ENCODE measurements at places on chromosomes 13 and 19. TPM values are rescaled to one million over a fixed set of nuclear protein-coding genes. Genes with fewer than 3 reads are reported as not detected.
A peak's percentile ranks its signal among the peaks of the same experiment; 100 is the strongest.

- DNase-seq, result no peak
Observed at GRCh38 chr13:60303166-60303565, 93.9 kb upstream of the TDRD3 start.

DNA sequence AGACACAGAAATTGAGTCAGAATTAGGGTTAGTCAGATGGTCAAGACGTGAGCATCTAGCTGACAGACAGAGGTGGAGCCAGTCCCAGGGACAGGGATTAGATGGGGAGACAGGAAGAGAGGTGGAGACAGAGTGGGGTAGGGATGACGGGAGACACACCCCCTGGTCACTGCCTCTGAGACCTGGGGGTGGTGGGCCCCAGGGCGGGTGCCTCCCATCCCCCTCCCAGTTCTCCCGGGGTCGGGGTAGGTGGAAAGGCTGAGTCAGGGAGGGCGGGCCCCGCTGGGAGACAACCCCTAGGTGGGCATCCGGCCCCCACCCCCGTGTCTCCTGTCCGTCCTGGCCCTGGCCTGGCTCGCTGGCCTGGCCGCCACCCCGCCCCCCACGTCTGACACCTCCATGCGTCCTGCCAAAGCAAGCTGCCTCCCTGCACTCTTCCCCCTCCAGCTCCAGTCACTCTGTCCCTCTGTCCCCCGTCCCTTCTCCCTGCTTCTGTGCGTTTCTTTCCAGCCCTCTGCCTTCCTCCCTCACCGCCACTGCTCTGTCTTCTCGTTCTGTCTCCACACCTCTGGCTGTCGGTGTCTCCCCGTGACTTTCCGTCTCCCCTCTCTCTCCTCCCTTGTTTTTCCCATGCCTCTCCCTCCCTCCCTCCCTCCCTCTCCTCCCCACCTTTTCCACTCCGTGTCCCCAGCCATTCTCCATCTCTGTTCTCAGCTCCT lies 15.1 kb downstream of the CCDC97 start:
- DNase-seq, result no peak

GRCh38 chr13:23467932-23468278 lies 34.4 kb upstream of the SACS start:
- no peak for DNase-seq

- peak; percentile 32 for DNase-seq
Observed at GRCh38 chr13:49690133-49690994, 922 bp downstream of the EBPL start.

GRCh38 chr19:2387367-2388288 lies 27.6 kb downstream of the TMPRSS9 start:
- no peak for DNase-seq

- no peak for DNase-seq
Observed at GRCh38 chr13:55467476-55467875, 1673.2 kb upstream of the PRR20A start.

- no peak for DNase-seq
Observed at GRCh38 chr13:58950911-58951310, 1212.8 kb downstream of the DIAPH3 start.

DNA sequence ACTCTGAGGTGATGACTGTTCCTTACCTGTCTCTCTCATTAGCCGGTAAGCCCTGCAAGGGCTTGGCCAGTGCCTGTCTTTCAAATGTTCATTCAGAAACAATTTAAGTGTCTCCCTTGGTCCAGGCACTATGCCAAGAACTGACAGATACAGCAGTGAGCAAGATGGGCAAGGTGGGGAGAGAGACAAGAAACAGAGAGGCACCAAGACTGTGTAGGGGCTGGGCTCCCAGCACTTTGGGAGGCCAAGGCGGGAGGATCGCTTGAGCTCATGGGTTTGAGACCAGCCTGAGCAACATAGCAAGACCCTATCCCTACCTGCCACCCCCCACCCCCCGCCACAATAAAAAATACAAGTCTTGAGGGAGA lies 1.3 kb upstream of the CCNE1 start:
- peak; percentile 59 for DNase-seq

DNA sequence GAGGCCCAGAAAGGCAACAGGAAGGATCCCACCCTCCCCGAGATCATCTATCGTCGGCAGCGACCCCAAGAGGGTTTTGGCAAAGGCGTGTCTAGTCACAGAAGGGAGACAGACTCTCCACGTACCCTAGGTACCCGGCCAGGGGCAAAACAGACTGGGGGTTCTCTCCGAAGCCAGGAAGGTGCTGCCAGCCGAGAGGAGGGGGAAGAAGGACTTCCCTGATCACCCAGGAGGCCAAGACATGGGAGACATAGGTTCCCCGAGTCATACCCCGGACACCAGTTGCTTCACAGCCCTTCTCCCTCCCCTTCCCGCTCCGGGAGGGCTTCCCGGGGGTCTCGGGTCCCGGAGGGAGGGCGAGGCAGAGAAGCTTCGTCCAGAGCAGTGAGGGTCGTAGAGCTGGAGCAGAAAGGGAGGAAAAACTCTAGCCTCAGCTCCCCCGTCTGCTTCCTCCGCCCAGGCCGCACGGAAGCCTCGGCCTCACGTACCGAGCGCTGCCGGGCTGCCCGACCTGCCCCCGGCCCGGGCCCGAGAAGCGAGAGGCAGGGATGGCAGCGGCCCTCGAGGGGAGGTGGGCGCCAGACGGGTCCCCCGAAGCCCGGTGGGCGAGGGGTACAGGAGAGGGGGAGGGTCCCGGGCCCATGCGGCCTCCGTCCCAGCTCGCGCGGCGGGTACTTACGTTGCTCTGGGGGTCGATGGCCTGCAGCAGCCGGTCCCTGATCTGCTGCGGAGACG lies 644 bp downstream of the MED26 start:
- no peak for DNase-seq

- peak; percentile 41 for DNase-seq
Observed at GRCh38 chr19:17370026-17370587, 7.0 kb downstream of the PLVAP start.

- peak; percentile 46 for DNase-seq
Observed at GRCh38 chr19:46979126-46980105, 40.2 kb upstream of the NPAS1 start.

DNA sequence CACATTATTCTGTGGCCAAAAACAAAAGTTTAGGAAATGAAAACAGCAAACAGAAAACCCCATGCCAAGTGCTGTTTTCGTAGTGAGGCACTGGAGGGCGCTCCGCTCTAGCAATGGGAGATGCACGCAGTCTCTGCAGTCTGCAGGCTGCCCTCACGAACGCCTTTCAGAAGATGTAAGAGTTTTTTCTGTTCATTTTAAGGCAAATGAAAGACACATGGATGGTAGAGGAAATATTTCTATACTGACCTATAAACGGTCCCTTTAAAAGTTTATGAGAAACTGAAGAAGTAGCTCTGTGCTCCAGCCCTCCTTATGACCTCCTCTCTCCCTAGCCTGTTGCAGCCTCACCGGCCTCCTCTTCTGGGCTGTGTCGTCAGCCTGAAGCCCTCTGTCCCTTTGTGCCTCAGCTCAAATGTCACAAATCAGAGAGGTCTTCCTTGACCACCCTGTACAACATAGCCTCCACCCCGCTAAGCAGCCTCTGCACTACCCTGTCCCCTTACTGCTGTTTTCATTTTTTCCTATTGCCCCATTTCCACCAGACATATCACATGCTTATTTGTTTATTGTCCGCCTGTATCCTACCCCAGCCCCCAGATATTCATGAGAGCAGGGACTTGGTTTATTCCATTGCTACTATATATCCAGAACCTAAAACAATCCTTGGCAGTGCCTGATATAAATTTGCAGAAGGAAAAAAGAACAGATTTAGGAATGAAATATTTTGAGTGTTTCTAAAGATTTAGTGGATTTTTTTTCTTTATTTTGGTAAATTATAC lies 116.4 kb downstream of the TM9SF2 start:
- peak; percentile 74 for DNase-seq

DNA sequence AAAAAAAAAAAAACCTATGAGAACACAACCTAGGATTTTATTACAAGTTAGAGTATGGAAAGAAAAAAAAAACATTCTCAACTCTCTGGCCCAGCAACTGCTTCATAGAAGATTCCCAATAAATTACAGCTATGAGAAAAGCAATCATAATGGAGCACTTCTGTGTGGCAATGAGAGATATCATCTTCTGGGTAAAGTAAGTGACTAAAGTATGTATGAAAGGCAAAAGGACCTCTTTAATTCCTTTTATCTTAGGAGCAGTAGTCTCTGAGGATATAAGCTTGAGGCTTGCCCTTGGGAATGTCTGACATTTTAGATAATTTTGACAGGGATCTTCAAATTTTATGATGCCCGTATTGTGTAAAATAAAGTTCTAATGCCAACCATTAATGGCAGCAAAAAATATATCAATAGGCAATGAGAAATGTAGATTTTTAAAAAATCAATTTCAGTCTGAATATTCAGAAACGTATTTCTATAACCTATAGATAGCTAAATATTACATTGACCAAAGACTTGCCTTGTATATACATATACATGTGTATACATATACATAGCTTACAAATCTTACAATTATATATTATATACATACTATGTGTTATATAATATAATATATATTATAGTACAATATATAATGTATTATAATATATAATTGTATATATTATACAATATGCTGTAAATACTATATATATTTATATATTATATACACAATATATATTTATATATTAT lies 823.9 kb upstream of the SLITRK1 start:
- DNase-seq, result no peak

GRCh38 chr19:4830768-4831265 lies 695 bp downstream of the TICAM1 start:
- no peak for DNase-seq

DNA sequence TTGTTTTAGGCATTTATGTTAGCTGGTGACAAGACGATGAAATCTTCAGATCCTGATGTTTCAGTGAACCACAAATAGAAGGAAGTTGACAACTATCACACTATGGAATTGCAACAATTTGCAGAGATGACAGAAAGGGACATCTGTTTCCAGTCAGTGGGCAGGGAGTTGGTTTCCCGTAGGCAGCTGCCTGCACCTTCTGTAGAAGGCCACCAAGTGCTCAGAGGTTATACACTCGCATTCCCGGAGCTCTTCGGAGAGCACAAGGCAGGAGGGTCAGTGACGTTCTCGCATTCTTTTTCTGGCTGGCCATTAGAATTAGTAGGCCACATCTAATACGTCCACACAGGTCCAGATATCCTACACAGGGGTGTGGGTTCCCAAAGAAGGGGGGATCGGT lies 129.4 kb downstream of the SHISA2 start:
- no peak for DNase-seq

- DNase-seq, result no peak
Observed at GRCh38 chr13:51112771-51113170, 1.7 kb upstream of the C13orf42 start.

DNA sequence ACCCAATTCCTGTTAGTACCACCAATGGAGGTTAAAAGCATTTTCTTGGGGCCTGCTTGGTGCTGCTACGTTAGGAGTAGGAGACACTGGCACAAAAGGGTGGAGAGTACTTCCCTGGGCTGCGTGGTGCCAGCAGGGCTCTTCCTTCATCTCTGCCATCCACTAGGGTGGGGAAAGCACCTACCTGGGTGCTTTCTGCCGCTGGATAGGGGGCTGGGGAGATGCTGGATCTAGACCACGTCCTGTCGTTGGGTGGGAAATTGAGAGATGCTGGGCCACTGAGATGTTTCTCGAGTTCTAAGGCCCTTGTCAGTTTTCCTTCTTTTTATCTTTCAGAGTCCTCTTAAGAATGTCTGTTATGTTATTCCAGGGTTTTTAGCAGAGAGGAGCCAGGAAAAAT lies 6.7 kb upstream of the FCGBP start:
- no peak for DNase-seq

DNA sequence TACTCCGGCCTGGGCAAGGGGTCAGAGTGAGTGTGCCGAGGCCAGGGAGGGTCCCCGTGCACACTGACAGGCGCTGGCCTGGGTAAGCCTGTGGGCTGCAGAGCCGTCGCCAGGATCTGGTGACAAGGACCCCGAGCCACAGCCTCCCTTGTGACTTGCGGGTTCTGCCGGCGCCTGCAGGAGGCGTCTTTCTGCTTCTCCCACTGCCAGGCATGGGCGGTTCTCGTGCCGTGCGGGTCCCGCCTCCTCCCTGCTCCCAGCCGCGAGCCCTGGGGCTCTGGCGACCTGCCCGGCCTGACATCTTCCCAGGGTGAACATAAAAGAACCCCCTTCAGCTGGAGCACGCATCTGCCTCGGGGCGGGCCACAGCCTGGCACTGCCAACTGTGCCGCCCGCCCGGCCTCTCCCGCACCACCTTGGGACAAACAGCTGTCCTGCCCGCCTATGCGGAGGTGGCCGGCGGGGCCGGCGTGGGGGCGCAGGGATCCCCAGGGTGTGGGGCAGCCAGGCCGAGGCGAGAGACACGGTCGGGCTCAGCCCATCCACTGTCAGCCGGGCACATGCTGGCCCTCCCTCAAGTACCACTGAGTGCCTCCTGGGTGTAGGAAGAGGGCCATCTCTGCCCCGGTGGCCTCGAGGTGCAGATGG lies 1.5 kb upstream of the HCN2 start:
- peak; percentile 88 for DNase-seq

GRCh38 chr19:40091205-40092129 lies 724 bp upstream of the ZNF780A start:
- no peak for DNase-seq

GRCh38 chr19:56477429-56478338 lies 539 bp upstream of the ZNF667 start:
- peak; percentile 95 for DNase-seq

DNA sequence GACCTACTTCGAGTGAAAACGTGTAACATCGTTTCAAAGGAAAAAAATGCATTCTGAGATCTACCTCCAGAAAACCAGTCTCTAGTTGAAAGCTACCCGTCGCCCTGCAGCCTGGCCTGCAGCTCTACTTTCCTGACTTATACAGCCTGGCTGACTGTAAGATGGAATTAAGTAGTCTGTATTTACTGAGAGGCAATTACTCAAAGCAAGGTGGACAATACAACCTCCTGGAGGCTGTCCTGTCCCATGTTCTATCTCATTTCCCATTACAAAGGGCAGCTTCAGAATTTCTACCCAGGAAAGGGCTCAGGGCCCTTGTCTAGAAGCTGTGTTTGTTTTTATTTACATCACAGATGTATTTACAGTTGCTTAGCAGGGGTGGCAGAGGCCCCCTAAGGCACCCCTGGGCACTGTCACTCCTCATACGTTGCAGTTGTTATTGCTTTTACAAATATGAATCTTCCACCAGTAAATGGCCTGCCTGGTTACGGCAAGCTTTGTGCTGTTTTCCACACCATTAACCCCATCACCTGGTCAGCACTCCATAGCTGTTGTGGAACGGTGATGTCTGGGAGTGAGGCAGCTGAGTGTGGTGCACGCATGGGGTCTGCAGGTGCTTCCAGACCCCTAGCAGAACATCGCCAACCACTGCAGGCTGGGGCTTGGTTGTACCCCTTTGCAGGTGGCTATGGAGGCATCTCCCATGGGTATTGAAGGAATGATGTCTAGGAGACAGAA lies 46.3 kb upstream of the MTIF3 start:
- no peak for DNase-seq

DNA sequence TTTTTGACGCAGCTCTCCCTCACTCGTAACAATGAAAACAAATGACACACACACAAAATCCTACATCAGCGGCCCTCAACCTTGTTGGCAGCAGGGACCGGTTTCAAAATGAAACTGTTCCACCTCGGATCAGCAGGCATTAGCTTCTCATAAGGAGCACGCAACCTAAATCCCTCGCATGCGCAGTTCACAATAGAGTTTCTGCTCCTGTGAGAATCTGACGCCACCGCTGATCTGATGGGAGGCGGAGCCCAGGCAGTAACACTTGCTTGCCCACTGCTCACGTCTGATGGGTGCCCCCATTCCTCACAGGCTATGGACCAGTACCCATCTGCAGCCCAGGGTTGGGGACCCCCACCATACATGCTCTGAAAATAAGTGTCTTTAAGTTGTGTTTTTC lies 43.4 kb downstream of the DHRS12 start:
- peak; percentile 71 for DNase-seq

The JOSD2 gene
- 26.1 TPM for total RNA-seq

The COL4A1 gene
- 35.5 TPM for total RNA-seq

The IGSF23 gene
- 0.37 TPM for total RNA-seq

The ZNF154 gene
- 1.1 TPM for total RNA-seq

The TIMM29 gene
- 45.7 TPM for total RNA-seq

The SLITRK6 gene
- 1.1 TPM for total RNA-seq

The SIAH3 gene
- 0.47 TPM for total RNA-seq

The CD70 gene
- total RNA-seq, result not detected

Measured in testis (tissue), 5 donors.